ENCODE measurements at places on chromosomes 6 and 20.

GRCh38 chr20:40678286-40678875 lies 10.7 kb downstream of the MAFB start:
- DNase-seq, result no peak

DNA sequence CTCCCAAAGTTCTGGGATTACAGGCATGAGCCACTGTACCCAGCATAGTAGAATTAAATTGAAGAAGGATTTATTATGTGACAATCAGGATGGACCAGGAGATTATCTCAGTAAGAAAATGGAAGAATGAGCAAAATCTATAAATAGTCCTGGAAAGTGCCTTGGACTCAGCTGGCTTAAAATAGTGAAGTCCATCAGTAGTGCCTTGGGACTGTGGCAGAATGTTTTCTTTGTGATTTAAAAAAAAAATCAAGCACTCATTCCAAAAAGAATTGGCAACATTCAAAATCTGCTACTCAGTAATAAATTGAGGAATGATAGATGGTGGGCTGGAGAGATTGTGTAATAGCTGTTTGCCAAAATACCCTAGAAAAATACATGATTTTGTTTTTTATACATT lies 37.0 kb upstream of the MAS1 start:
- no peak for DNase-seq

DNA sequence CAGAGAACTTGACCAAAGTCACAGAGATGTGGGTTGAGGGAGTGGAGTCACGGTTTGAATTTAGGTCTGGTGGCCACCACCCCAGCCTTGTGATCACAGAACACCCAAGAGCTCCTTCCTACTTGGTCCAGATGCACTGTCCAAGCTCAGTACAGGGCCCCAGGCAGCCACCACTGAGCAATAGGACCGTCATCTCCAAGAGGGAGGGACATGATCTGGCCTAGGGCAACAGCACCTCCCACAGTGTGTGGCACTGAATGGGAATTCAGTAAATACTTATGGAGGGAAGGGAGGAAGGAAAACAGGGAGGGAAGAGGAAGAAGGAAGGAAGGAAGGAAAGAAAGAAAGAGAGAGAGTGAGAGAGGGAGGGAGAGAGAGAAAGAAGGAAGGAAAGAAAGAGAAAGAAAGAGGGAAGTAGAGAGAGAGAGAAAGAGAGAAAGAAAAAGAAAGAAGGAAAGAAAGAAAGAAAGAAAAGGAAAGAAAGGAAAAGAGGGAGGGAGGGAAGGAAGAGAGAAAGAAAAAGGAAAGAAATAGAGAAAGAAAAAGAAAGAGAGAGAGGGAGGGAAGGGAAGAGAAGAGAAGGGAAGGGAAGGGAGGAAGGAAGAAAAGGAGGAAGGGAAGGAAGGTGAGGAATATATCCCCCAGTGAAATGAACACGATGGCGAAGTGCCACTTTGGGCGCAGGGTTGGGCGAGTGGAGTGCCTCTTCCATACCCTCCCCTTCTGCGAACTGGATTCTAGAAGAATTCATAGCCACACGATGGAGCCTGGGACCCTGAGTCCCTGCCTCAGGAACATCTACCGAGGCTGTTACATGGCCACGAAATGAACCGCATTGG lies 243.7 kb downstream of the TFAP2C start:
- no peak for DNase-seq

DNA sequence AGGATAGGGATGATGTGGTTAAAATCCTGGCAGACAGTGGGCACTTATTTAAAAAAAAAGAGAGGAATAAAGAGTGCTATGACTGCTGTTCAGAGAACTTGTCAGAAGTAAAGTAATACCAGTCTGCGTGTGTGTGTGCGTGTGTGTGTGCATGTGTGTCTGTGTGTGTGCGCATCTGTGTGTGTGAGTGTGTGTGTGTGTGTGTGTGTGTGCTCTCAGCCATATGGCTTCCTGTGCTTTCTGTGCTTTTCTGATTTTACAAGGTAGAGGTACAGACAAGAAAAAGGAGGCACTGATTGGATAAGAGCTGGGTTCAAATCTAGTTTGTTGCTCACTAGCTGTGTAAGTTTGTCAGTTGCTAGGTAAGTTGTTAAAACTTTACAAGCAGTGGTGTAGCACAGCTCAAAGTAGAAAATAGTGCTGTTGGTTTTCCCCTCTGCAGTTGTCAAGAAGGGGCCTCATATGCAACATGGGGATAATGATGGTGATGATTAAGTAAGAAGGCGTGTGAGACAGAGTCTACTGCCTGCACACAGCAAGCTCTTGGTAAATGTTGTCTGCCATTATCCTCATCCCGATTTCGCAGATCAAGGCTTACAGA lies 155.3 kb upstream of the ZNF217 start:
- DNase-seq, result no peak

GRCh38 chr6:25747477-25747876 lies 7.1 kb upstream of the SLC17A4 start:
- no peak for DNase-seq

- no peak for DNase-seq
These were observed 14.7 kb upstream of the ZNF831 start for GRCh38 chr20:59148701-59149493.

GRCh38 chr6:45548657-45549515 lies 171.2 kb upstream of the SUPT3H start:
- DNase-seq, result no peak

- DNase-seq, result no peak
These were observed 63.1 kb upstream of the IFNGR1 start for GRCh38 chr6:137282254-137282653.

DNA sequence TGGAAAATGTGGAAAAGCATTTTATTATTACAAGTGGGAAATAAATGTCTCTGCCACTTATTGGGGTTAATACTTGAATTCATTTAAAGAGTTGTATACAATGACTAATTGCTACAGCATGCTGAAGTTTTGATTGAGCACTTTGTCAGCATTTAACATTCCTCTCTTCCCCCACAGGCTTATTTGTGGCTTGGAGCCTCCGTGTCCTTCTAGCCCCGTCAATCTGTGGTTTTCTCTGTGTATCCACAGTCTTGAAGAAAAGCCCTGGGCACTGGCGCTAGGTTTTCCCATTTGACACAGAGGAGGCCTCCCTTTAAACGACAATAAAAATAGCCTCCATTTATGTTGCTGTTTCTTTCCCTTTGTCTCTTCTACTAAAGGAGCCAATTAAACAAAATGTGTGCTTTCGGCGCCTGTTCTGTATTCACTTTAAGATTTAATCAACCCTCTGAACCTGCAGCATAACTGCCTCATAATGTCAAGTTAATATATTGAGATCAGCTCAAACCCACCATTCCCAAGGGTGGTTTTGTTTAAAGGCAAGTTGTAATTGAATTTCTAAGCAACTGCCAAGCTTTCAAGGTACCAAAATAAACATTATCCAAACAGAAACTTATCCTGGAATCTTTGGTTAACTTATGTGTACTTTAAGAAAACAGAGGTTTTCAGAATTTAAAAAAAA lies 326.6 kb upstream of the RNF24 start:
- DNase-seq, result no peak

DNA sequence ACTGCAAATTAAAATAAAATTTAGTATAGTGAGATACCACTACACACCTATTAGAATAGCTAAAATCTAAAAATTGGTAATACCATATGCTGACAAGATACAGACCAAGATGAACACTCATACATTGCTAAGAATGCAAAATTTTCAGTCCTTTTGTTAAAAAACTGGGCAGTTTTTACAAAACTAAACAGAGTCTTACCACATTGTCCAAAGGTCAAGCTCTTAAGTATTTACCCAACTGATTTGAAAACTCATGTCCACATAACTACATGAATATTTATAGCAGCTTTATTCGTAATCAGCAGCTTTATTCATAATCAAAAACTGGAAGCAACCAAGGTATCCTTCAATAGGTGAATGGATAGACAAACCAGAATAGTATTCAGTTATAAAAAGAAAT lies 10.0 kb downstream of the POLR3F start:
- no peak for DNase-seq

GRCh38 chr6:169997187-169997929 lies 245.9 kb downstream of the ERMARD start:
- no peak for DNase-seq

DNA sequence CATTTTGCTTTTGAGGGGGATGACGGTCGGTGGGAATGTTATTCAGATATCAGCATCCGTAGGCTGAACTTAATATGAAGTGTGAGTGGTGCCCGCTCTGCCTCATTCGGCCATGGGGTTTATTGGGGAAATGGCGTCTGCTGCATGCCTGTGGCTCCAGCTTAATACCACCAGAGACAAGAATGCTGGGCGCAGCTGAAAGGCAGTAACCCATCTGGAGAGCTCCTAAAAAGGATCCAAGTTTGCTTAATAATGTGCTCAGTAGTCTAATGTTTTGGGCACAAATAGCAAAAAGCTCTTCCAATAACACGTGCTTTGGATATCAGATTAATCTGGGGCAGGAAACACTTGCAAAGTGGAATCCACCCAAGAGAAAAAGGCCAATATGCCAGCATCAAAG lies 273.0 kb upstream of the TAB2 start:
- DNase-seq, result no peak

GRCh38 chr20:41540459-41540858 lies 77.7 kb downstream of the CHD6 start:
- no peak for DNase-seq

DNA sequence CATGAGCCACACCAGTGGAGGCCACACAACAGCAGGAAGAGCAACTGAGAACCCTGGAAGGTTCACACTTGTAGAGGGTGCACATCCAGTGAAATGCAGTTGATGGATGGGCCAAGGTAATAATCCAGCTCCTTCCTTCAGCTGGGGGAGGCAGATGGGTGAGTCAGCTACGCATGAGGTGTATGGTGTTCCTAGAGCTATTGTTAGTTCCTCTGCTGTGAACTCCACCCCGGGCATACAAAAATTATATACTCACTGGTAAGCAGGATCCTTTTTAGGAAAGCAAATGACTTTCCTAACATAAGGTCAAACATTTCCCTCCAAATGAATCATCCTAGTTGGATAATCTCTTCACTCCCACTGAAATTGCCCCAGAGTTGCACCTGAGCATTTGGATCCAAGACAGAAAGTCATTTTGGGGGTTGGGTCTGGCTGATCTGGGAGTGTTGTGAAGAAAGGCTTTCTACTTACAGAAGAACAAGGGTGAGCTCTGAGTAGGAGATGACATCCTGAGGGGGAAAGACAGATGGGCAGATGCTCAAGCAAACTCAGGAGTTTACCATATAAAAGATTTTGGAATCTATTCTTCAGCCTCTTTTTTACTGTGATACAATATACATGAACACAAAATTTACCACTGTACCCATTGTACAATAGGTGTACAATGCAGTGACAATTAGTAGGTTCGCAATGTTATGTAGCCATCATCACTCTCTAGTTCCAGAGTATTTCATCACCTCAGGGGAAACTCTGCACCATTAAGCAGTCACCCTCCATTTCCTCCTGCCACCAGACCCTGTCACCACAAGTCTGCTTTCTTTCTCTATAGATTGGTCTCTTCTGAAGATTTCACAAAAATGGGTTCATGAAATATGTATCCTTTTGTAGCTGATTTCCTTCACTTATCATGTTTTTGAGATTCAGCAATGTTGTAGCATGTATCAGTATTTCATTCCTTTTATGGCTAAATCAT lies 11.1 kb downstream of the HLA-F start:
- no peak for DNase-seq

GRCh38 chr6:50657513-50657912 lies 55.8 kb upstream of the TFAP2D start:
- DNase-seq, result no peak

DNA sequence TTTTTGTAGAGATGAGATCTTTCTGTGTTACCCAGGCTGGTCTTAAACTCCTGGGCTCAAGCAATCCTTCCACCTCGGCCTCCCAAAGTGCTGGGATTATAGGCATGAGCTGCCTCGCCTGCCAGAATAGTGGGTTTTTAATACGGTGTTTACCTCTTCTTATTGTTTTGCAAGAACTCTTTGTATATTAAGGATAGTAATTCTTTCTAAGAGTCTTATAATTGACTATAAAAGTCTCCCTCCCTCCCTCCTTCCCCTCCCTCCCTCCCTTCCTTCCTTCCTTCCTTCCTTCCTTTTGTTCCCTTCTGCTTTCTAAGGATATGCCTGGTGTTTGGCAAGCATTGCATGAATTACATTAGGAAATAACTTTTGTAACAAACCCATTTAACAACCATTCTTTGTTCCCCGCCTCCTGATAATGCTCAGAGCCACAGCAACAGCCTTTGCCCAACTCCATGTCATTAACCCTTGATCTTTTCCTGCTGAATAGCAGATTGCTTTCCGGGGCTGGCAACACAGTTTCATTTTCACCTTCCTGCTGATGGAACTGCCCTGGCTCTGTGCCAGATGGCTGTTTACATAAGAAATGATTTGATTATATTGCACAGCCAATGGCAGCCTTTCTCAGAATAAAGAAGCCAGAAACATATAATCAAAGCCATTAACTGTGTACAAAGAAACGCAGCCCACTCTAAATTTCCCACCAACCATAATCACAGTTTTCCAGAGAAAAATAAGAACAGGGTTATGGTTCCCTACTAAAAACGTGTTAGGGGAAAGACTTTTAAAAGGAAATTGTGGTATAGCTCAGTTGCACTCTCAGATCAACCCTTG lies 143.7 kb upstream of the PTPN1 start:
- DNase-seq, result no peak
